ENCODE measurements at places on chromosomes 4 and X.

DNA sequence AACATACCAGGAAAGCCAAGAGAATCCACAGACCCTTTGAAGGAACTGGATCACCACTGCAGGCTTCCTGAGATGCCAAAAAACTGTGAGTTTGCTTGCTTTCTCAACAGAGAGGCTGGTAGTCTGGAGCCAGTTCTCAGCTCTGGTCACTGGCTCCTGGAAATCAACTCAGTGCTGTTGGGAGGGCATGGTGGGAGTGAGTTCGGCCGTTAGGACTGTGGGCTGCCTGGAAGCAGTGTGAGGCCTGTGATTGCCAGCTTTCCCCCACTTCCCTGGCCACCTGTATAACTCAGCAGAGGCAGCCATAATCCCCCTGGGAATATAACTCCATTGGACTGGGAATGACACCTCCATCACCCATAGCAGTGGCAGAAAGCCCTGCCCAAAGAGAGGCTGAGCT lies 122.0 kb upstream of the FSTL5 start:
- DNase-seq = no peak

DNA sequence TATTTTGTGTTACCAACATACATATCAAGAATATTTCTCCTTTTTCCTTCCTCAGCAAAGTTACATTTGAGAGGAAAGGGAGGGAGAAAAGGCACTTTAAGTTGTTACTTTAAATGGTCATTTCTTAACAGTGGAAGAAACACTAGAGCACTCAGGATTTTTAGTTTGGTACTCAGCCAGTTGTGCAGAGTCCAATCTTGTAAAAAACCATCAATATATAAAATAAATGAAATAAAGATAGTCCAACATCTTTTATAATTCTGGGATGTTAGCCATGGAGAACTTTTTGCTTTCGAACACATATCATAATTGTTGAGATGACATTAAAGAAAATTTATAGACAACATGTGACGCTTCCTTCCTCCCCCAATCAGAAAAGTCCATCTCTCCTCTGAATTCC lies 253.8 kb downstream of the QDPR start:
- DNase-seq = no peak

DNA sequence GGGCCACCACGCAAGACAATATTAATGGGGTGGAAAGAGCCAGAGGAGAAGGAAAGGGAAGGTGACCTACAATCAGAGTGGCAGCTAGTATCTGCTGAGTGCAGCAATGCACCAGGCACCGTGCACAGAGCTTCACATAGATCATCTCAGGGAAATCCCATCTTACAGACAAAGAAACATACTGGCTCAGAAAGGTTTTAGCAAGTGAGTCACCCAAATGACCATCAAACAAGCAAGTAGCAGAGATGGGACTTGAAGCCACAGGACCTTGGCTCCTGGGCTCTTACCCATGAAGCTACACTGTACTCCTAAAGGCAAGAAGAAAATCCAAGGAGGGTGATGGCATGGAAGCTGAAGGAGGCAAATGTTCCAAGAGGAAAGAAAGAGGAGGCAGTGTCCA lies 6.8 kb downstream of the ANXA5 start:
- no peak for DNase-seq

DNA sequence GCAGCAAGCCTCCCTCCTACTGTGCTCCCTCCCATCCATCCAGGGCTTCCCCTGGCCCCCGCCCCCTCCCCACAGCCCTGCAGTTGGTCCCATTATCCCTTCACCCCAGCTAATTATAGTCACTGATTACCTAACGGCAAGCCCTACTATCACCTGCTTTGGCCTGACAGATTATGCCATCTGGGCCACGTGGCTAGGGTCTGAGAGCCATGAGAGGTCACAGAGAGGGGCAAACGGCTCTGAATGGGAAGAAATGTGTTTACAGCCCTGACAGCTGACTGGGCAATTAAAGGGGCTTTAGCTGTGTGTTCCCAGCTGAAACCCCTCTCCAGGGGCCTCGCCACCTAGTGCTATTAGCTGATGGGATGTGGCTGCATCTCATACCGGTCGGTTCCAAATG lies 134.4 kb upstream of the CPEB2 start:
- DNase-seq = no peak

GRCh38 chr4:54941994-54942552 lies 183.3 kb downstream of the KDR start:
- peak; percentile 17 for DNase-seq

DNA sequence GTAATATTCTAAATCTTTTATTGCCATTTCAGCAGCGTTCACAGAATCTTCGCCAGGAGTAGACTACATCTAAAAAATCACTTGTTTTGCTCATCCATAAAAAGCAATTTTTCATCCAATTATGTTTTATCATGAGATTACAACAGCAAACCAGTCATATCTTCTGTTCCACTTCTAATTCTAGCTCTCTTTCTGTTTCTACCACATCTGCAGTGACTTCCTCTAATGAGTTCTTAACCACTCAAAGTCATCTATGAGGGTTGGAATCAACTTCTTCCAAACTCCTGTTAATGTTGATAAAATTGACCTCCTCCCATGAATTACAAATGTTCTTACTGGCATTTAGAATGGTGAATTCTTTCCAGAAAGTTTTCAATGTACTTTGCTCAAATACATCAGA lies 174.4 kb upstream of the BRWD3 start:
- DNase-seq = no peak

DNA sequence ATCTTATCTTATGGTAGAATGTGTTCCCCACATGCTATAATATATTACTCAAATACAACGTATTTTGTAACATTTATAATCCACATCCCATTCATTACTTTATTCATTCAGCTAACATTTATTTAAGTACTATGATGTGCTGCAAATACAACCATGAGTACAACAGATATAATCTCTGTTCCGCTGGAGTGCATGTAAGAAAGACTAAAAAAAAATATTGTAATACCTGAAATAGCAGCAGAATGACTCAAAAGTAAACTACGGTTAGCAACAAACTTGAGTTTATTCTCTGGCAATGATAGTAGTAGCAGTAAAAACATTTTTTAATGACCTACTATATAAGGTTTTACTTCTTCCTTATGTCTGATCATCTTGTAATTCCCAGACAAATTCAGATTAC lies 1776.3 kb downstream of the STIM2 start:
- no peak for DNase-seq

DNA sequence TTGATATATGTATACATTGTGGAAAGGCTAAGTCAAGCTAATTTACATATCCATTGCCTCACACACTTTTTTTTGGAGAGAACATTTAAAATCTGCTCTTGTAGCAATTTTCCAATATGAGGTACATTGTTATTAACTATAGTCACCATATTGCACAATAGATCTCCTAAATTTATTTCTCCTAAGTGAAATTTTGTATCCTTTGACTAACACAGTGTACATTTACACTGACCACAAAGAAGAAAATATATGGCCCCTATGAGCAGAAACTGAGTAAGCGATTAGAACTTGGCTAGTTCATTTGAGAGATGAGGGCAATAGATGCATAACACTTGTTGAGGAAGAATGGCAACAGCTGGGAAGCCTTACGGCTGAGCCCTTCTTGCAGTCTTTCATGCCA lies 20.3 kb upstream of the GUCY1B1 start:
- DNase-seq = no peak

DNA sequence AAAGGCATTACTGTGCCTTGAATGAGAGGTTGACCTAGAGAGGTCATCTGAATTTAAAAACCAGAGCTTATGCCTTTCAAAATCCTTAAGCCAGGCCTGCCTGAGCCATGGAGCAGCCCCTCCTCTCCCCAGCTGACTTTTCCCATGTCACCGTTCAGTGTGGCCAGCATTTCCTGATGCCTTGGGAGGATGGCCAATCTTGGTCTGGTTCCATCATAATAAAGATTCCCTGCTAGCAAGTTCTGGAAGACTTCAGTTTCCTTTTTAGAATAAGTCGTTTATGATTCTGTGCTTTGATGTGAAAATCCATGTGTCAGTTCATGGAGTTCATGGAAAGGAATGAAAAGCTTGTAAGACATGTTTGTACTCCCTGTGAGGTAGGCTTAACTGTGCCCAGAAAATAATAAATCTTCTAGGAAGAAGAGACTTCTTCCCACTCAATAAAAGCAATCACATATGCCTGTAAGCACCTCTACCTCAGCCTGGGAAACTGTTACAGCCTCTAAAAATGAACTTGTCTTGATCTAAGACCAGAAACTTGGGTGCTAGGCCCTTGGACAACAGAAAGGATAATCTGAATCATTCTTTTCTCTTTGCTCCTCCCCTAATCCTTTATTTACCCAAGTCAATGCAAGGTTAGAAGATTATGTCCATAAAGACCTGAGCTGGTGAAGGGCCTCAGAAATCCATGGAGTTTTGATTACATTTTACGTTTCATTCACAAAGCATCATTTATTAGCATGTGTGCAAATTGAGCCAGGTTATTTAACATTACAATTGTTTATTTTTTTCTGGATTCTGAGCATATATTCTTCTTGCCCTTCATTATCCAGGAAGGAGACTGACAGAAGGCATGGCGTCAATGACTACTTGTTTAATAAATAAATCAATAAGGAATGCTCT lies 84.0 kb upstream of the TBC1D9 start:
- no peak for DNase-seq

DNA sequence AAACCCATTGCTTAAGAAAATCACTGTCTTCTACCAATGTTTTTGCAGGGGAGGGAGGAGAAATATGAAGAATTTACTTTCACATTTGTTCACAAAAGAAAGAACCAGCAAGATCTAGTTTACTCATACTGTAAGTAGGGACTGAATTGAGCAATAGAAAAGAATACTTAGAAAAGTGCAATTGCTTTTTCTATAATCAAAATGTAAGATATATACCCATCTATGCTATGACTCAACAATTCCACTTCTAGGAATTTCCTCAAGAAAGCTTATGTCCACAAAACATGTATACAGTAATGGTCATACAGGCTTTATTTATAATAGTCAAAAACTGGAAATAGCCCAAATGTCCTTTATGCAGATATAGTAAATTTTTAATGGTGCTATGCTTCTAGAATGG lies 196.4 kb downstream of the LRBA start:
- DNase-seq = no peak

- DNase-seq = no peak
These were observed 39.7 kb upstream of the BMP3 start for GRCh38 chr4:80990851-80991250.

DNA sequence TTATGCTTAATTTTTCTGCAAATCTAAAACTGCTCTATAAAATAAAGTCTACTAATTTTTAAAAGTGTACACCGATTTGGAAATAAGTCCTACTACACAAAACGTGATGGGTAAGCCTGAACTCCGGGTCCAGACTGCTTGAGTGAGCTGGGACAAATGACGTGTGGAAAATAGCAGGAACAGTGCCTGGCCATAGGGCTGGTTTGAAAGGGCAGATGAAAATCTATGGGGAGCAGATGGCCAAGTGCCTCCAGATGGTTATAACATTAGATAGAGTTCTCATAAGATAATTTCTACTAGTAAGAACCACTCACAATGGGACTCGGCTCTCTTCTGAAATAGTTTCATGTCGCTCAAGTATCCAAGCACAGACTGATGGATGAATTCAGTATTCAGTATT lies 52.5 kb downstream of the F11 start:
- no peak for DNase-seq

DNA sequence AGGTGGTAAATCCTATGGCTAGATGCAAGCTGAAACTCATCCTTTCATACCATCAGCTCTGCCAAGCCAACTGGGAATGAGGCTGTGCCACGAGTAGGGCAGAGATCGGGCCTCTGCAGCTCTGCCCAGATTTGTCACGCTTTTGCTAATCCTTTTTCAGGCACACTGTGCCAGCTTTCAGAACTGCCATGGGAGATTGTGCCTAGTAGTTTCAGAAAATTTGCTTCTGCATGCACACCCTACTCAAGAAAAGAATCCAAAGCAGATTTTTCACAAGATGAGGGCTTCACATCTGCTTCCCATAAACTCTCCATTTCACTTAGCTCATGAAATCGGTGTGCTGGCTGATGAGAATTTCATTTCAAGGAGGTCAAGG lies 3.3 kb upstream of the ADH7 start:
- no peak for DNase-seq

GRCh38 chr4:57093845-57094831 lies 16.0 kb downstream of the IGFBP7 start:
- no peak for DNase-seq

Data from NCI-H187 treated with DMSO at 0.1 percent for 48 hours (cell line).